ENCODE measurements at places on chromosomes 3 and 15. TPM values are rescaled to one million over a fixed set of nuclear protein-coding genes. Genes with fewer than 3 reads are reported as not detected.

Gene SLC27A2
- total RNA-seq = not detected

Gene CLSTN2
- total RNA-seq = 0.29 TPM

Gene FAH
- 68.1 TPM for total RNA-seq

Gene TMEM42
- 19.7 TPM for total RNA-seq

Gene BCL2A1
- 6.5 TPM for total RNA-seq

Gene IMPDH2
- total RNA-seq = 458 TPM

Gene ZNF660
- 2.5 TPM for total RNA-seq

Gene ARPIN
- total RNA-seq = 12.7 TPM

Gene ATP10A
- 5.8 TPM for total RNA-seq

Gene KLF15
- total RNA-seq = 4.1 TPM

Gene IP6K1
- 46.3 TPM for total RNA-seq

Gene ZNF717
- 20.0 TPM for total RNA-seq

Gene ABI3BP
- total RNA-seq = 21.2 TPM

Gene PCCB
- 70.3 TPM for total RNA-seq

Gene ARGFX
- not detected for total RNA-seq

Gene SERPINI2
- not detected for total RNA-seq

Gene KLHL6
- not detected for total RNA-seq

Gene GNAT1
- not detected for total RNA-seq

Gene NUDT16
- total RNA-seq = 17.0 TPM

Gene IL16
- total RNA-seq = 6.1 TPM

Gene SHC4
- total RNA-seq = 2.0 TPM

Gene SNX22
- 0.50 TPM for total RNA-seq

Gene PPM1L
- total RNA-seq = 0.87 TPM

Gene C15orf40
- 12.5 TPM for total RNA-seq

Gene SPINK8
- total RNA-seq = not detected

Measured in smooth muscle cell of trachea (primary cell).